NCI-H2029 treated with DMSO at 0.1 percent for 48 hours (cell line): ENCODE measurements at places on chromosomes 6 and 20.
A peak's percentile ranks its signal among the peaks of the same experiment; 100 is the strongest.

GRCh38 chr6:704046-704445 is 11.1 kb upstream of the EXOC2 start:
- DNase-seq: no peak

GRCh38 chr20:49024220-49024619 is 21.9 kb upstream of the CSE1L start:
- no peak for DNase-seq

DNA sequence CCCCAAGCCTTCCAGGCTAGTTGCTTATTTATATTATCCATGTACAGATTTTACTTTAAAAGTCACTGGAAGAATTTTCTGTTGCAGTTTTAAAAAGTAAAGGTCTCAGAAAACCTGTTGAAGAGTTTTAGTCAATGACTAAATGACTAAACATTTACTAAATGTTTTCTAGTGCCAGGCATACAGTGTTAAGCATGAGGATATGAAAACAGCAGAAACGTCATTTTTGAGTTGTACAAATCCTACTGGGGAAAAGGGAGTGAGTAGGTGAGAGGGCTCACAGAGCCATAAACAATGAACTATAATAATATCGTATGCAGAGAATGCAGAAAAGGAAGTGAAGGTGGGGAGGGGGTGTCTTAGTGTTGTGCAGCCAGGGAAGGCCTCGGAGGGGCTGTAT is 66.3 kb downstream of the MAN1A1 start:
- DNase-seq: no peak

- no peak for DNase-seq
Observed at GRCh38 chr6:145626857-145627256, 108.5 kb downstream of the EPM2A start.

GRCh38 chr6:89258912-89259311 is 41.8 kb upstream of the GABRR1 start:
- DNase-seq: no peak

DNA sequence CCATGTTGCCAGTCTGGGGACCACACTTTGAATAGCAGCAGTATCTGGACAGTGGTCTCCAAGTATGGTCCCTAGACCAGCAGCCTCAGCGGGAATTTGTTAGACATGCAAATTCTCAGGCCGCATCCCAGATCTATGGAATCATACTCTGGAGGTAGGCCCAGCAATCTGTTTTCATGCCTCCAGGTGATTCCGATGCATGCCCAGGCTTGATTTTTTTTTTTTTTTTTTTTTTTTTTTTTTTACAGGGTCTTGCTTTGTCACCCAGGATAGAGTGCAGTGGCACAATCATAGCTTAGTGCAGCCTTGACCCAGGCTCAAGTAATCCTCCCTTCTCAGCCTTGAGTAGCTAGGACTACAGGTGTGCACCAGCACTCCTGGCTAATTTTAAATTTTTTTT is 682 bp upstream of the SLA2 start:
- DNase-seq: no peak

DNA sequence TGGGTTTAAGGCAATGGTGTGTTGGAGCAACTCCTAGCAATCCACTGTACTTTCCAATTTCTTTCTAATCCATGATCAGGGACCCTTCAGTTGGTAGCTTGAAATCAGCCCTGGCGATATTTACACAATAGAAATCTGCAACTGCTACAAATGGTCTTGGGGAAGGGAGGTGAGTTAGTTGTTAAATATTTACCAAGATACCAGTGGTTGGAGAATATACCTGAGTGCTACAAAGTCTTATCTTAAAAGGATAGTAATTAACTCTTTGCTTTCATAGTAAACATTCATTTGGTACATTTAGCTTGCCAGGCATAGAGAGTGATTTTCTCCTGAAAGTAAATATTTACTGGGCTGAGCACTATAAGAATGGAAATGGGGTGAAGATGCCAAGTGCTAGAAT is 568.2 kb downstream of the BCKDHB start:
- no peak for DNase-seq

DNA sequence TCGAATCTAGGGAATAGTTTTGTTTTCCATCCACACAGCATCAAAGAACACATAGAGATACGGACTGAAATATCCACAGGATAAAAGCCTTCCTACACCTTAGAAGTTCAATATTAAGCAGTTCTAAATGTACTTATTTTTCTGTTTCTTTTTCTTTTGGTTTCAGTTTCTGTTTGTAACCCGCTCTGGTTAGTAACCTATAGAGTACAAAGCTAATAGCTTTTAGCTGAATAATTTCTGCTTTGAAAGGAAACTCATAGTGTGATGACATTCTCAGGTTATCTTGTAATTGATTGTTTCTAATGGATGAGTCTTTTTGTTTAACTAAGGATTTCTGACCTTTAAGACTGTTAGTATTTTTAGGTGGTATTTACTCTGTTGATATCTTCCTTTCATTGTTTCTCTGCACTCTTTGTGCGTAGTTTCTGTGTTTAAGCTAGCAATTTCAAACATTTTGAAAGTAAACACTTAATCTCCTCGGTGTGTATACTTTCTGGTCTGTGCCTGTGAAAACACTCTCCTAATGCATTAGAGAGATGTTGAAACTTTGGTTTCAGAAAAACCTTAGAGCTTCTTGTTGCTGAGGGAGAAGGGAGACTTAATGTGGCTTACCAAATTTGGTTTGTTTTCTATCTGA is 385.5 kb downstream of the HDGFL1 start:
- DNase-seq: peak; percentile 72

GRCh38 chr6:116210750-116211425 is 43.0 kb downstream of the TSPYL4 start:
- DNase-seq: peak; percentile 99

GRCh38 chr20:51196991-51197651 is 174.2 kb upstream of the KCNG1 start:
- no peak for DNase-seq

- no peak for DNase-seq
Observed at GRCh38 chr20:17856837-17857605, 111.6 kb downstream of the SNX5 start.

DNA sequence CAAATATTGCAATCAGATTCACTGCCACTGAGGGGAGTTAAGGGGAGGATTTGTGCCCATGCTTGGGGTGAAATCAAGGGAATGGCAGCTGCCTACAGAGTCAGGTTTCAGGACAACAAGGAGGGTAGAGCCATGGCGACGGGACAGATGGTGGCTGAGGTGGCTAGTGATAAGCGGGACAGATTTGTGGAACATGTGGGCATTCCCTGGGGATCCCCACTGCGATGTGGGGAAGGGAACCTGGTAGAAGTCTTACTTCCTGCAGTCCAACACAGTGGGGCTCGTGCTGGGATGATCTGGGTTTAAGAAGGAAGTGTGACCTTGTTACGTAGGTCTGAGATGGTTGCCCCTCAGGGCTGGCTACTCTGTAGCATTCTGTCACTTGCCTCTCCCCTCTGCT is 292.0 kb upstream of the JARID2 start:
- no peak for DNase-seq

GRCh38 chr6:129031051-129031599 is 148.2 kb downstream of the LAMA2 start:
- no peak for DNase-seq

GRCh38 chr6:159097256-159097655 is 52.5 kb upstream of the TAGAP start:
- no peak for DNase-seq

DNA sequence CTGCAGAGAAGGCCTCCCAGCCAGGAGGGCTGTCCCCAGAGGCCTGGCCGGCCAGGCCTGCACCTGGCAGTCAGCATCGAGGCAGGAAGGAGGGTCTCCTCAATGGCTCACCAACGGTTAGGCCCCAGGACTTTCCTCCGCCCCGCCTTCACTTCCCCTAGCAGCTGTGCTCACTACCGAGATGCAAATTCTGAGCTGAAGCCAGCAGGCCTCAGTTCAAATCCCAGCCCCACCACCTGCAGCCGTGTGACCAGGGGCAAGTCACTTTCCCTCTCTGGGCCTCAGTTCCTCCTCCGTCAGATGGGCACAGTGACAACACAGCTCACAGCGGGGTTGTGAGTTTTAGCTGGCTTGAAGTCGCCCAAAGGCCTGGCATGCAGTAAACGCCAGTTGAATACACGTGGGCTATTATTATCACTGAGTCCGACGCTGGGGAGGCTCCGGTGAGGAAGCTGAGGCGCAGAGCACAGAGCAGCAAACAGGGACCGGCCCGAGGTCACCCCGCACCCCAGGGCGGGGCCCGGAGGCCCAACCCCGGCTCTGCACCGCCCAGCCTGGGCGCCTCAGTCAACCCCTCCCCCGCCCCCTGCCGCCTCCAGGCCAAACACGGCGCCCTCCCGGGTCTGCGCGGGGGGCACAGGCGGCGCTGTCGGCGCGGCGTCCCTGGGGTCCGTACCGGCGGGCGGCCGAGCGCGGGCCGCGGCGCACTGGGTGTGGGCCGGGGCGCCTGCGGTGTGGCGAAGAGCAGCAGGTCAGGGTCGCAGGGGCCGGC is 671 bp downstream of the E2F1 start:
- no peak for DNase-seq

DNA sequence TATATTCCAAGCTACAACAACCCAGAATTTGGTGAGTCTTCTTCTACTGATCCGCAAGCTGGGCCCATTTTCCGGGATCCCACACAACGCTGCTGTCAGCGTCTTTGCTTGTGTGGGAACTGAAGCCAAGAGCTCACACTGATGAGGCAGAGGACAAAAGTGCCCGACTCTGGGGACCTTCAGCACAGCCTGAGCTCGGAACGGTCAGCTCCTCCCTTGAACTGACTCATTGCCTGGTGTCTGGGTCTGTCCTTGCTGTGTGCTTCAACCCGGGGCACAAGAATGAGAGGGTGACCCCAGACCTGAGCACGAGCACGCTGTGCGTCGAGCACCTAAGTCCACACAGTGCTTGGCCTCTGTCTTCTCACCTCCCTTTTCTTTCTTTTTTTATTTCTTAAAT is 33.5 kb downstream of the DACT2 start:
- no peak for DNase-seq

GRCh38 chr6:92050216-92050615 is 1369.1 kb downstream of the EPHA7 start:
- no peak for DNase-seq

- DNase-seq: peak; percentile 88
Observed at GRCh38 chr6:42043787-42044475, 6.4 kb upstream of the TAF8 start.

DNA sequence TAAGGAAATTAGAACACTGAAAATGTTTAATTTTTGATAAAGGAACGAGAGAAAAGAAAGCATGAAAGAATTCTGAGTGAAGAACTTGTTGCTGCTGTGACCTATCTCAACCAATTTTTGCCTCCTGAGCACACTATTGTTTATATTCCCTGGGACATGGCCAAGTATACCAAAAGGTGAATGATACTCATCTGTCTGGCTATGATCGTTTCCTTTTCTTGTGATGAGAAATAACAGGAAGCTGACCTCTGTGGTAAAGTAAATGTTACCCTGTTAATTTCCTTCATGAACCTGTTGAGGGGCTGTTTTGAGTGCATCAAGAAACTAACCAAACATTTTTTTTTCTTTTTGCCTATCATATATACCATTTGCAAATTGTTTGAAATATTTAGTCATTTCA is 69.1 kb downstream of the FIG4 start:
- DNase-seq: peak; percentile 56

DNA sequence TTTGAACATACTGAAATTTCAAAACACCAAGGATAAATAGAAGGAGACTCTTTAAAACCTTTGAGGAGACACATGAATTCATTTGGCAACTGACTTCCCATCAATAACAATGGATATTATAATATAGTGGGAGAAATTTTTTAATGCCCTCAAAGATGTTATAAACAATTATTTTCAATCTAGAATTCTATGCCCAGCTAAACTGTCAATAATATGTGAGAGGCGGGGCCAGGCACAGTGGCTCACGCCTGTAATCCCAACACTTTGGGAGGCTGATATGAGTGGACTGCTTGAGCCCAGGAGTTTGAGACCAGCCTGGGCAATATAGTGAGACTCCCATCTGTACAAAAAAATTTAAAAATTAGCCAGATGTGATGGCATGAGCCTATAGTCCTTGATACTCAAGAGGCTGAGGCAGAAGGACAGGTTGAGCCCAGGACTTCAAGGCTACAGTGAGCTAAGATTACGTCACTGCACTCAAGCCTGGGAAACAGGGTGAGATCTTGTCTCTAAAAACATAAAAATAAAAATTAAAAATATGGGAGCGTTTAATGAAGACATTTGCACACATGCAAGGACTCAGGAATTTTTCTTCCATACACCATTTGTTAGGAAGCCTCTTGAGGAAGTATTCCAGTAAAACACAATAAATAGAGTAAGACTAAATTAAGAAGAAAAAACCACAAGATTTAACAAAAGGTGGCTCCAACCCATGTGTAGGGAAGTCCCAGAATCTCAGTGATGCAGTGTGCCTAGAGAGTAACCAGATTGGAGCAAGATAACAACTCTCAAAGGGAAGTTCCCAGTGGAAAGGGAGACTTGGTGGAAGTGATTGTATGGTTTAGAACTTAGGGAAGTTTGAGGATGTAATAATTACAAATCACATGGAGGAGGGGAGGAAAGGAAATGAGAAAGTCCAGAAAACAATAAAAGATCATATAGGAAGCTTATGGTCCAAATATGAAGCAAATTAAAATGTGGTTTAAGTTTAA is 26.3 kb upstream of the ETV7 start:
- no peak for DNase-seq

DNA sequence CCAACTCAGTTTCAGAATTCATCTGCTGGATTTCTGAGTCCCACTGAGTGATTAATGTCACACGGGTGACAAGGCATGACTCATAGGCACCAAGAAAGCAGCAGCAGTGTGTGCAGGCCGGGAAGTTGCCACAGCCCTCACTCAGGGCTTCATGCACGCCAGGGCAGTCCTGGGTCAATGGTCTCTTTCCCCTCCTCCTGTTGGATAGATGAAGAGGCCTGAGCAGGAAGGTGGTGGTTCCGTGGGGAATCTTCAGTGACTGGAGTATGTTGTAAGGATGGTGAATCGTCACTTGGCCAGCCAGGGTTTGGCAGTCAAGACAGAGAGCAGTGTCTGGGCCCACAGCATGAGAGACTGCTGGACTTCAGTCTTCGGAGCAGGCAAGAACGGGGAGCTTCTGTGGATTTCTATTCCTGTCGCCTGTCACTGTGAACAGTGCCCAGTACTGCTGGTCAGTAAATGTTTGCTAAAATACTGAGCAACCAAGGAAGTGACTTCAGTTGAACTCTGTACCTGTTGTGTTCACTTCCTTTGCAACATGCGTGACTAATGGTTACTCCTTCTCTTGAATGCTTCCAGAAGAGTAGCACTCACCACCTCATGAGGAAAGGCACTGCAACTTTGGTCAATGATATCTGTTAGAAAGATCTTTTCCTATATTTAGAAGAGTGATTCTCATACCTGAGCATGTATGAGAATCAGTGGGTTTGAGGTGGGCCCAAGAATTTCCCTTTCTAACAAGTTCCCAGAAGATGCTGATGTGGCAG is 62.0 kb upstream of the CD93 start:
- DNase-seq: no peak

DNA sequence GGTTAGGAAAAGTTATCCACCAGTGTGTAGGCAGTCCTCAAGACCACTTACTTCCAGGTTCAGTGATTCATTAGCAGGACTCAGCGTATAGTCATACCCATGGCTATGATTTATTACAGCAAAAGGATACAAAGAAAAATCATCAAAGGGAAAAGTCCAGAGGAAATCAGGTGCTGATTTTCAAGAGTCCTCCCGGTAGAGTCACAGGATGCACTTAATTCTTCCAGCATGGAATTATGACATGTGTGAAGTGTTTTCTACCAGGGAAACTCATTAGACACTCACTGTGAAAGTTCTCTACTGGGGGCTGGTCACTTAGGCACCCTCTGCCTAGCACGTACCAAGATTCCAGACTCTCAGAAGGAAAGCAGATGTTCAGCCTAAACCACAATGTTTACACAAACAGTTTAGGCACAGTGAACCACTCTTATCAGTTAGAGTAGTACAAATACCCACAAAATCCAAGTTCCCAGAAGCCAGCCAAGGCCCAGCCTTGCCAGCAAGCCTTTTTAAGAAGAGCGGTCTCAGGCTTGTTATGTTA is 10.2 kb downstream of the WFDC3 start:
- DNase-seq: no peak
